ENCODE measurements at places on chromosomes 1 and 21.
A peak's percentile ranks its signal among the peaks of the same experiment; 100 is the strongest.

- no peak for DNase-seq
Measured at GRCh38 chr1:13918862-13919261, 218.9 kb downstream of the PRDM2 start.

- no peak for DNase-seq
Measured at GRCh38 chr1:93328809-93329760, 16.6 kb upstream of the DR1 start.

DNA sequence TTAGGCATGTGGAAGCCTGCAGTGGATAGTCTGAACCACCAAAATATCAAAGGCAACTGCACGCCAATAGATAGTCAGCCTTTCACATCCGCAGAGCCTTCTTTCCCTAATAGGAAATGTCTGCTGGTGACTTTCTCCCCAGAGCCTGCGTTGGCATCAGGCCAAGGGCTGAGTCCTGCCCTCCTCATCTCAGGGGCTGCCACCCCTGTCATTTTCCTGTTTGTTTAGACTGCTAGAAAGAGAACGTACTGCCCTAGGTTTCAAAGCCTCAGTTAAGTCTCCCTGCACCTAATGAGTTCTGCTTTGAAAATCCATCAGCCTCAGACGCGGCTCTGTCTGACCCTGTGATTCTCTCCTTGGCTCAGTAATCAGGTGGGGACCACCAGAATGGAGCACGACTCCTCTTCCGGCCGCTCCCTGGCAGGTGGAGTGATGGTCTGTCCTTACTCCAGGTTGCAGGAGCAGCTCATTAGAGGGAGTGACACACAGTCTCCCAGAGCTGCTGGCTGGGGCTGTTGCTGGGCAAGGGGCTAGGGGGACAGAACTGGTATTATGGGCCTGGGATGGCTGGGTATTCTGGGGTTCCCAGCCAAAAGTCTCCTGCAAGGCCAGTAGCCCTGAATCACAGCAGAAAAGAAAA, 27.3 kb downstream of the STUM start:
- DNase-seq = no peak

- DNase-seq = no peak
Measured at GRCh38 chr21:17903929-17904639, 84.9 kb upstream of the C21orf91 start.

- peak; percentile 61 for DNase-seq
Measured at GRCh38 chr1:23591460-23592208, 32.3 kb upstream of the ID3 start.

GRCh38 chr1:57088653-57089052, 122.8 kb upstream of the C8B start:
- DNase-seq = no peak

GRCh38 chr1:116265931-116266863, 106.8 kb upstream of the ATP1A1 start:
- DNase-seq = no peak

GRCh38 chr1:43531107-43531905, 623 bp downstream of the PTPRF start:
- no peak for DNase-seq

DNA sequence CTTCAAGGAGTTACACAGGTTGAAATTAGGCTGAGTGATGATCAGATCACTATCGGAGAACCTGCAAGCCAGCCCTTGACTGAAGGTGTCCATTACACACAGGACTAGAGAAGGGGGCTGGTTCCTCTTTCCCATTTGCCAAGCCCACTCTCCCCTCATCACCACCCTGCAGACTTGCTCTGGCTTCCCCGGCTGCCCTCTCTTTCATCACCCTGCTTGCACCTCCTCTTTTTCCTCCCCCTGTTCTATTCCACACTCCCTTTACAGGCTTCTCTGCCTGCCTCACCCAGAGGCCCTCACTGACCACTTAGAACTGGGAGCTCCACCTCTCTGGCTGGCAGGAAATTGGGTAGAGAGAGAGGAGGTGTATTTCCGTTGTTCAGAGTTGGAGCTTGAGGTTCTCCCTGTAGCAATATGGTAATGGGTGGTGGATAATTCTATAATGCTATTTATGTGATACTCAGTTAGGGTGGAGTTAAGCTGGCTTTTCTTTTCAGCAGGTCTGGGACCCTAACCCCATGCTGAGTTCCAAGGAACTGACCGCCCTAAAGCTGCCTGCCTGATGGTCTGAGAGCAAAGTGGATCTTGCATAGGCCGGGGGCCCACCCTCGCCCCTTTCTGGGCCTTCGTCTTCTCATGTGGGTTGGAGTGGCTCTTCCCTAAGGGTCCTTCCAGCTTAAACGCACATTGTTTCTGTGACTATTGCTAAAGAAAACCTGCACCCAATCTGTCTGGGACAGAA, 111.8 kb upstream of the ADAR start:
- DNase-seq = no peak

- DNase-seq = no peak
Measured at GRCh38 chr1:58884706-58885661, 101.1 kb upstream of the JUN start.

DNA sequence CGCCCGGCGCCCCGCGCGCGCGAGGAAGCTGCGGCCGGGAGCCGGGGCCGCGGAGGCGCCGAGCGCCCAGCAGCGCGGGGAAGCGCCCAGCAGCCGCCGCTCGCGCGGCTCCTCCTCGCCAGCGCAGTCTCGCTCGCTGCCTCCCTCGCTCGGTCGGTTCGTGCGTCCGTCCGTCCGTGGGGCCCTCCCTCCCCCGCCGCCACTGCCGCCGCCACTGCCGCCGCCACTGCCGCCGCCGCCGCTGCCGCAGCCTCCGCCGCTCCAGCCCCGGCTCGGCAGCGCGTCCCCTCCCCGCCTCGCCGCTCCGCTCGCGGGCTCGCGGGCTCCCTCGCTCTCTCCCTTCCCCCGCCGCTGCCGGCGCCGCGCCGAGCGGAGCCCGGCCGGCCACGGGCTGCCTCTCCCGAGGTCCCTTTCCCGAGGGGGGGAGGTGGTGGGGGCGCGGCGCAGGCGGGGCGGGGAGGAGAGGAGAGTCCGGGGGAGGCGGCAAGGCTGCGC, at the start of gene KCND3:
Gene KCND3, minus strand, starts transcription at position 138 of the 495 bp plus-strand sequence.
- DNase-seq = no peak

DNA sequence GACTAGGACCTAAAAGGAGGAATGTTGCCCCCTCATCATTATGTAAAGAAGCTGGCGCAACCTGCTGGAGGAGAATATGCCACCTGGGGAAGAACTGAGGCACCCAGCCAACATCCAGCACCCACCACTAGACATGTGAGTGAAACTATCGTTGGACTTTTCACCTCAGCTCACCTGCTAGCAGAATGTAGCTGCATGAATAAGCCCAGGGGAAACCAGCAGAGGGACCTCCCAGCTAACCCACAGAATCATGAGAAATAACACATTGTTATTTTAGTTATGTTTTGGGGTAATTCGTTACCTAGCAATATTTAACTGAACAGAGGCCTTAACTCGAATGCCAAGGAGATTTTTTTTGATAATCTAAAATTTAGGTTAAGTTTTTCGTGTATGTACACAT, 542.5 kb upstream of the DAB1 start:
- DNase-seq = no peak

- no peak for DNase-seq
Measured at GRCh38 chr1:11176081-11176706, 13.0 kb upstream of the ANGPTL7 start.

DNA sequence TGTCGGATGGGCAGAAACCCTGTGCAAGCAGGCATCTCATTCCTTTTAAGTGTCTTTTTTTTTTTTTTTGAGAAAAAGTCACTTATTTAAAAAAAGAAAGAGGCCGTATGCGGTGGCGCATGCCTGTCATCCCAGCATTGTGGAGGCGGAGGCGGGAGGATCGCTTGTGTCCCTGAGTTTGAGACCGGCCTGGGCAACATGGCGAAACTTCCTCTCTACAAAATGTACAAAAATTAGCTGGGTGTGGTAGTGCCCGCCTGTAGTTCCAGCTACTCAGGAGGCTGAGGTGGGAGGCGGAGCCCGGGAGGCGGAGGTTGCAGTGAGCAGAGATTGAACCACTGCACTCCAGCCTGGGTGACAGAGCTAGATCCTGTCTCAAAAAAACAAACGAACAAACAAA, 1.7 kb downstream of the GPR137B start:
- DNase-seq = no peak

- DNase-seq = no peak
Measured at GRCh38 chr1:27601321-27601770, 2.6 kb downstream of the AHDC1 start.

DNA sequence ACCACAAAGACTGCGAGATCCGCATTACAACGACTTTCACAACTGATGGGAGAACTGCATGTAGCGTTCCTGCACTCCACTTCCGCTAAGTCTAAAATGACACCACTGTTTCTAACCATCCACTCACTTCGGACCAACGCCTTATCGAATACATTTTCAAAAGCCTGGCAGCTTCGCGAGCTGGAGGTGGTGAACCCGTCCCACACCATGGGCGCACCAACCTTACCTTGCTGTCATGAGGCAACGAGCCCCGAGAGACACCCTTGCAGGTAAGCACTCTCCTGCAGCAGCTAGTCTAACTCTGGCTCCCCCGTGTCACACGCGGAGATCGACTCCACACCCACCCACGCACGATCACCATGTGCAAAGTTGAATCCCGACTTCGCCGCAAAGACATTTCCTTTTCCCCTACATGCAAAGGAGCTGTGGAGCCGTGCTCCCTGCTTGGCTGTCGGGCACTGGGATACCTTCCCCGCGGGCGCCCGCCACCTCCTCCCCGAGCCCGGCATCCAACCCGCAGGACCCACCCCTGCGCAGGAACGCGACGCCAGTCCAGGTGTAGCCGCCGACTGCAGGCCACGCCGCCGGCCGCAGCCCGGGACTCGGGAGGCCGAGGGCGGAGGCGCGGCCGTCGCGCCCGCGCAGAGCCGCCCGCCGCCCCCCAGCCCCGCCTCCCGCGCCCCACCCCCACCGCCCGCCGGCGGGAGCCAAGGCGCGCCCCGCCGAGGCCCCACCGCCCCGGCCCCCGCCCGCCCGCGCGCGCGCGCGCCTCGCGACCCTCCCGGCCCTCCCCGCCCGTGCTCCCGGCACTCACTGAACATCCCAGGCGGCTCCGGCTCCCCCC, 629 bp downstream of the TAF5L start:
- peak; percentile 30 for DNase-seq

DNA sequence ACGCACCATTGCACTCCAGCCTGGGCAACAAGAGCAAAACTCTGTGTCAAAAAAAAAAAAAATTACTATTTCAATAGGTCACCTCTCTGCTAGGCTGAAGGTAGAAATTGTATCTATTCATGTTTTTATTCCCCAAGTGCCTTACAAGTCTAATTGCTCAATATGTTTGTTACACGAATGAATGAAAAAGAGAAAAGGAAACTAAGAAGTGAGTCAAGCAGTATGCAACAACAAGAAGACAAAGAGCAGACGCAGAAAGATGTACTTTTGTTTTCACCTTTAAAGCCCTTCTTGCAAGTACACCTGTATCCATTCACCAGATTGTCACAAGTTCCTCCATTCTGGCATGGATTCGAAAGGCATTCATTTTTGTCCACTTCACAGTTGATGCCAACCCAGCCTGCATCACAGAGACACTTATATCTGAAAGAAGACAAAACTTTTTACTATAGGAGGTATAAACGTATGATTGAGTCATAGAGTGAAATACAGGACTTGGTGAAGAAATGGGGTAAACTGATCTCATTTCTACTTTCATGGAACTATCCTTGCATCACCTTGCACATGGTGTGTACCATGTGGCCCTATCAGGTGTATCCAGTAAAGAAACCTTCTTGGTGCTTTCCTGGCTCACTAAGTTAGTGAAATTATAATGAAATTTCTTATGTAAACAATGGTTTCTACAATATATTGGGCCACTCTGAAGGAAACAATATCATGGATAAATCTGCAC, 57.1 kb upstream of the ADAM30 start:
- no peak for DNase-seq

DNA sequence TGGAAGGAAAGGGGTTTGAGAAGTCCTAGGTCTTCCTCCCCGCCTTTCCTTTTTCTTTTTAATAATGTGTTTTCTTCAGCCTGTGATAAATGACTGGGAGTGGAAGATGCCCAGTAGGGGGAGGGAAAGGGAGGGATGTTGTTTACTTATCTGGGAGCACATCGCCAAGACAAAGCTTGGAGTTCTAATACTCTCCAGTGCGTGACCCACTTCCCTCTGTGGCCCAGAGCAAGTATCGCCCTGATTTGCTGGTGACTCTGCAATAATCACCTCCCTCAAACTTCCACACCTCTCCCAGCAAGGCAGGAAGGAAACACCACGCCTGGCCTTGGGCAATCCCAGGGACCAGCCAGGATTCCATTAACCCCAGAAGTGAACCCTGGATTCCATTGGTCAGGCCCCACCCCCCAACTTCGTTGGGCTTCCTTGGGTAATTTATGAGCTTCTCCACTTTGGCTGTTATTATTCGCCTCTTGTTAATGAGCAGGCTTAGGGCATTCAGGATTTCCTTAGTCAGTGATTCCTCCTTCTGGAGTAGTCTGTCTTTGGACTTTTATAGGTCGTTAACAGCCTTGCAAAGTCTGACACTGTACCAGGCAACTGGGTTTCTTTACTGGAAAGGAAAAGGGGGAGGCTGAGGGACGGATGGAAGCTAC, 24.3 kb upstream of the GRHL3 start:
- DNase-seq = no peak

DNA sequence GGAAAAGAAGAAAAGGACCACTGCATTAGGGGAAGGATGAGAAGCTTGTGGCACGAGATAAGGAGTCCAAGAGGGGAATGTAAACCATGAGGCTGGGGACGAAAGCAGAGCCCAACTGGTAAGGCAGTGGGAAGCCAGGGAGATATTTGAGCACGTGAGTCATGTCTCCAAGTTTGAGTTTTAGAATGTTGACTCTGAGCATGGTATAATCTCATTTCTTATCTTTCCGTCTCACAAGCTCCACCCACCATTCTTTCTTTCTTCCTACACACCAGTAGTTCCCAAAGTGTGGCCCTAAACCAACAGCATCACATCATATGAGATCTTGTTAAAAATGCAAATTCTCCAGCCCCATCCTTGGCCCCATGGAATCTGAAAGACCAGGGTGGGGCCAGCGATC, 145.3 kb downstream of the PLPP3 start:
- DNase-seq = no peak

DNA sequence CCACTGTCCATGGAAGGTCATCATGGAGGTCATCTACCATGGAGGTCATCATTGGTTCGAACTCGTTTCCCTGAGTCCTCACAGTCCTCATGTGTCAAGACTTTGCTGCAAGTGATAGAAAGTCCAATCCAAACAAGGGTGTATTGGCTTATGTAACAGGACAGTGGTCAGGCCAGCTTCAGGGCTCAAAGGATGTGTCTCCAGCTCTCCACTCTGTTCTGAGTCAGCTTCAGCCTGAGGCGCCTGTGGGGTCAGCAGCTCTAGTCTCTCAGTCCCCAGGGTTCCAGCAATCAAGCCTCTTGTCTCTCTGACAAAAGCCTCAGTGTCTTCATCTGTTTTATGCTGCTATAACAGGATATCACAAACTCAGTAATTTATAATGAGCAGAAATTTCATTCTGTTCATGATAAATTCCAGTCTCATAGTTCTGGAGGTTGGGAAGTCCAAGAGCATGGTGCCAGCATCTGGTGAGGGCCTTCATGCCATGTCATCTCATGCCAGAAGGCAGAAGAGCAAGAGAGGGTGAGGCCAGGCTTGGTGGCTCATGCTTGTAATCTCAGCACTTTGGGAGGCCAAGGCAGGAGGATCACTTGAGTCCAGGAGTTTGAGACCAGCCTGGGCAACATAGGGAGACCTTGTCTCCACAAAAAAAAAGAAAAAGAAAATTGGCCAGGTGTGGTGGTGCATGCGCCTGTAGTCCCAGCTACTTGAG, 19.5 kb downstream of the A3GALT2 start:
- no peak for DNase-seq

Data from activated CD8-positive, alpha-beta memory T cell treated with anti-CD3 and anti-CD28 coated beads for 48 hours (primary cell).